ENCODE measurements at places on chromosomes 13 and 19.

DNA sequence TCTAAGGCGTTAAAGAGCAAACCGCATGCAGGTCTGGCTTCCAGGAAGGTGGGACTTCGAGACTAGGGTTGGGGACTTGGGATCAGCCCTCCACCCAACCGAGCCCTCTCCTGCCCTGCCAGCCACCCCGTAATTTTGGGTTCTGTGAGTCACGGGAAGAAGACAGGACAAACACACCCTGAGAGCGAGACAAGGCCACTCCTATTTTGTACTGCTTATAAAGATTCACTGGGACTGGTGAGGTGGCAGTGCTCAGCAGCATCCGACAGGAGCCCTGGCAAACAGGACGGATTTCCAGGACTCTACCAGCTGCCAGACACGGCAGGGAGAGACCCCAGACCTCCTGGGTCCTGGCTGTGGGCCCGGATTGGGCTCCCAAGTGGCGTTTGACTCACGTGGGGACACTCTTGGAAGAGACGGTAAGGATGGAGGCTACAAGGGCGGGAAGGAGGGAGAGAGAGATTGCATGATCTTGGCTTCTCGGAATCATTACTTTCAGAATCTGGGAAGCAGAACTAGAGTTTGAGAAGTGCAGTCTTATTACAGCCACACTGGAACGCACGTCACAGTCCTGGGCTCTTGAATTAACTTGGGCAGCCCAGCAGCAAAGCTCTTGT lies at the start of gene C5AR2:
TSS of gene C5AR2 (plus strand) at position 245 of the 617 bp plus-strand sequence. CDS start 8,625 bp downstream, outside the sequence.
- no peak for DNase-seq

DNA sequence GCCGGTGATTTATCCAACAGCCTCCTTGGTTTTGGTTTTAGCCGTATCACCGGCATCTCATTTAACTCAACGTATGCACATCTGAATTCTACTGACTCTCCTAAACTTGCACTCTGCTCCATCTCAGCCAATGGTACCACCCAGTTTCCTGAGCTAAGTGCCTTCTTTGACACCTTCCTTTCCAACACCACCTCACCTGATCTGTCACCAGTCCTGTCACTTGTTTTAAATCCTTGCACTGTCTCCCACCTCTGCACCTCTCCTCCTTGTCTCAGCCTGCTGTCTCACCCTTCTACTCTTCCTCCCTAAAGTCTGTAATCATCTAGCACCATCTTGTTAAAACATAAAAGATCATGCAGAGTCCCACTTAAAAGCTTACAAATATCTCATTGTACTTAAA lies 28.1 kb upstream of the TPT1 start:
- no peak for DNase-seq

- no peak for DNase-seq
Observed at GRCh38 chr13:30971575-30971974, 39.1 kb downstream of the TEX26 start.

GRCh38 chr19:5059213-5059574 lies 90.3 kb downstream of the KDM4B start:
- no peak for DNase-seq

- DNase-seq = no peak
Observed at GRCh38 chr19:13169769-13170168, 19.6 kb downstream of the IER2 start.

- no peak for DNase-seq
Observed at GRCh38 chr19:36258028-36258875, 43.3 kb downstream of the ZNF146 start.

- DNase-seq = no peak
Observed at GRCh38 chr19:17560205-17560595, 4.8 kb downstream of the COLGALT1 start.

GRCh38 chr13:39102981-39103490 lies 64.8 kb downstream of the NHLRC3 start:
- no peak for DNase-seq

DNA sequence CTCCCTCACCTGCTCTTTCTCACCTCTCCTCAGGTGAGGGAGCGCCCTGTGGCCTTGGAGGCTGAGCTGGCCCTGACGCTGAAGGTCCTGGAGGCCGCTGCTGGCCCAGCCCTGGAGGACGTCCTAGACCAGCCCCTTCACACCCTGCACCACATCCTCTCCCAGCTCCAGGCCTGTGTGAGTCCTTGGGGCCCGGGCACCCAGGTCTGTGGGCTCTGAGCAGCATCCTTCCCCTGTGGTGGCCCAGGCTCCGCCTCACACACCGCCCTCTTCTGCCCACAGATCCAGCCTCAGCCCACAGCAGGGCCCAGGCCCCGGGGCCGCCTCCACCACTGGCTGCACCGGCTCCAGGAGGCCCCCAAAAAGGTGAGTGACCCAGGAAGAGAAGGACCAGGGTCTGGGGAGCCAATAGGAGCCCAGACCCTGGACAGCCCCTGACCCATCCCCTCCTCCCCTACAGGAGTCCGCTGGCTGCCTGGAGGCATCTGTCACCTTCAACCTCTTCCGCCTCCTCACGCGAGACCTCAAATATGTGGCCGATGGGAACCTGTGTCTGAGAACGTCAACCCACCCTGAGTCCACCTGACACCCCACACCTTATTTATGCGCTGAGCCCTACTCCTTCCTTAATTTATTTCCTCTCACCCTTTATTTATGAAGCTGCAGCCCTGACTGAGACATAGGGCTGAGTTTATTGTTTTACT lies 1.9 kb downstream of the IFNL1 start:
- peak; percentile 68 for DNase-seq

DNA sequence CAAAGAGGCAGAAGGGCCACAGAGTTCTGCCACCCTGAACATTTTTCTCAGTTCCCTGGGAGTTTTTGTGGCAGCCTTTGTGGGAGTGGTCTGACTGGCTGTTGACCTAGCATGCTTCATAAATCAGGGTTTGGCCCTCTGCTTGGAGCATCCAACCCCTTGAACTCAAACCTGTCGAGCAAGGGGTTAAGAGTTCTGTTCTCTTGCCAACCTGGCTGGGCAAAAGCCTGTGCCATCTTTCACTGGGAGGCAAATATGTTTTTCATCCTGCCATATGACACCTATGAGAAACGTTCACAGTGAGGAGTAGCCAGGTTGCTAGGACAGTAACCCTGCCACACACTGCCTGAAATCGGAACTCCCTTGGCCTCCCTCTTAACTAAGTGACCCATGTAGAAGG lies 7.7 kb upstream of the TEX26 start:
- no peak for DNase-seq

GRCh38 chr13:52599037-52599847 lies 43.0 kb upstream of the HNRNPA1L2 start:
- no peak for DNase-seq

DNA sequence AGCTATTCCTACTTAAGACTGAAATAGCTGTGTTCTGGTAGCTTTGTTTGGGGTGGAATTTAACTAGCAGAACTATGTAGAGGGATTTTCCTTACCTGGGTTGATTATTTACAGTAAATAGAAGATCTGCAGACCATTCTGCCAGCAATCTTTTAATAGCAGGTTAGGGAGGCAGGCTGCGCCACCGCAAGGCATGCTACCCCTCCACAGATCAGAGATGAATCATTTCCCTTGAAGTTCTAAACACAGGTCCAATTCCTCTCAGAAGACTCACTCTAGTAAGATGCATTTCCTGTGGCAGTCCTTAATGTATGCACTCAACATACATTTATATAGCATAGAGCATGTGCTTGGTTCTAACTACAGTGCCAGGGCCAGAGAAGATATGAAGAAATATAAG lies 109.0 kb downstream of the TNFRSF19 start:
- no peak for DNase-seq

DNA sequence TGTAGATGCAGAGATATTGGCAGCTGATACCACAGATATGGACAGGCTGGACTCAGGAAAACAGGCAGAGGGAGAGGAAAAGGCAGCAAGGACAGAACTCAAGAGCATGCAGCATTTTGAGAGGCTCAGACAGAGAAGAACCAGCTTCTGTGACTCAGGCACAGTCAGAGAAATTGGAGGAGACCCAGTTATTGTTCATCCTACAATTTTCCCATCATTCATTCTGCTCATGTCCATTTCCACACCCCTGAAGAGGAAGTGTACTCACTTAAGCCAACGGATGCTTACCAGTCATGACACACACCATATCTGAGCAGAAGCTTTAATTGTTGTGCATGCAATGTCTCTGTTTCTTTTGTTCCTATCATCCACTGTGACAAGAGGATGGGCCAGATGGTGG lies 359.8 kb upstream of the HTR2A start:
- DNase-seq = no peak

DNA sequence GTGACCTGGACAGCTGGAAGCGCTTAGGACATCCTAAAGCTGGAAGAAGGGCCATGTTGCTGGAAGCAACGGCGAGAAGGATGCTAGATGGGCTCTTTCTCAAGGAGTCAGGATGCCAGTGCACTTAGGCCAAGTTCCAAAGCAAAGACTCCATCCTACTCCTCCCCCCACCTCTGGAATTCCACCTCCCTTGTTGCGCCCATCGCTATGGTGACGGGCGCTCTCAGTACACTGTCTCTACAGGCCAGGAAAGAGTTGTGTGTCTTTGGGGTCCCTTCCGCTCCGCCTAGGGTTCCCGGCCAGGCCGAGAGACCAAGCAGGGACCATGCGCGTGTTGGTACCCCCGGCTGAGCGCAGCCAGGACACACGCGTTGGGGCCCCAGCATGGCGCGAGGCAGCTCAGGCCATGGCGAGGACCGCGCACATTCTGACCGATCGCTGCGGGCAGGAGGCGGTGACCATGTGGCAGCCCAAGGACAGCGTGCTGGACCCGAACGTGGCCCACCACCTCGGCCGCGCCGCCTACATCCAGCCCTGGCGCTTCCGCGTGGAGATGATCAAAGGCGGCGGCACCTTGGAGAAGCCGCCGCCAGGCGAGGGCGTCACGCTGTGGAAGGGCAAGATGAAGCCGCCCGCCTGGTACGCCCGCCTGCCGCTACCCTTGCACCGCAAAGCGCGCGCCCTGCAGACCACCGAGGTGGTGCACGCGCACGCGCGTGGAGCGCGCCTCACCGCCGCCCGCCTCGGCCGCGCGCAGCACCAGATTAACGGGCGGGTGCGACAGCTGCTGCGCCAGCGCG lies 31.0 kb upstream of the SLC1A6 start:
- DNase-seq = no peak

DNA sequence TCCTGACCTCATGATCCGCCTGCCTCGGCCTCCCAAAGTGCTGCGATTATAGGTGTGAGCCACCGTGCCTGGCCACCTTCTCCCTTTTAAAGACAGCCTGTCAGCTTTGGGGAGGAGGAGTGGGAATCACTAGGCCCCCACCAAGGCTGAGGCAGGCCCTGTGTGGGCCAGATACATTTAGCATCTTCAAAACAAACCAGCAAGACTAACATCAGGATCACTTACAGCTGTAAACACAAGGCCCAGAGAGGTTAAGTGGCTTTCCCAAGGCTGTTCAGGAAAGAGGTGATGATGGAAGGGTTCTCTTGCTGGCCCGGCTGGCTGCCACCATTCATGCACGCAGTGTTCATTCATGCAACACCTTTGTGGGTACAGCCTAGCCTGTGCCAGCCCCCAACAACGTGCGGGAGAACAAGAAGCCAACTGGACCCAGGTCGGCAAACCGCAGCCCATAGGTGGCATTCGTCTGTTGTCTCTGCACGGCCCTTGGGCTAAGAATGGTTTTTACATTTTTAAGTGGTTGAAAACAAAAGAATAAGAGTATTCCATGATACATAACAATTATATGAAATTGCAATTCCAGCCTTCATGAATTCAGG lies 23.0 kb downstream of the IER2 start:
- no peak for DNase-seq

DNA sequence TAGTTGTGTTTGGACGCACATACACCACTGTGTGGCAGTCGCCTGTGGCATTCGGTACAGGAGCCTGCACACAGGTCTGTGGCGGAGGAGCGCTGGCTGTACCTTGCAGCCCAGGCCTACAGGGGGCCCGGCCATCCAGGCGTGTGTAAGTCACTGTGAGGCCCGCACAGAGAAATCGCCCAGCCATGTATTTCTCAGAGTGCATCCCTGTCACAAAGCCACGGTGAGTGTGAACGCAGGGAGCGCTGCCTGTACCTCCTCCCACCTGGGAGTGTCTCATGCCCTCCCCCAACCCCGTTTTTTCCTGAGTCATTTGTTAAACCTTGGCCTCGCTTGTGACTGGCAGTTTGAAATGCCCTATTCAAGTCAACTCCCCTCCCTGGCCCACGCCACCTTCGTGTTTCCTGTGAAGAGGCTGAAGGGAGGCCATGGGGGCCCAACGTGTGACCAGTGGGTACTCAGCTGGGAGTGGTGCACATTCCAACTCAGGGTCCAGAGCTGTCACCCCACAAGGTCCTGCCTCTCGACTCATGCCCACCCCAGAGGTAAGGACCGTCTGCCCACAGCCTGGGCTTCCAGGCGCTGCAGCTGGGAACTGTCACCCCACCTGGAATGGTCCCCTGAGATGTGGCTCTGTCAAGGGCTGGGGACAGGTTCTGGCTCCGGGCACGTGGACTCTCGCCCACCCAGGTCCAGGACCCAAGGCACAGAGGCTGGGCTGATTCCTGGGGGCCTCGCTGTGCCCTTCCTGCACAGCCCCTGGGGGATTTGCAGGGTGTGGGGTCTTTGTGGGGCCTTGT lies 11.6 kb upstream of the RASA3 start:
- peak; percentile 67 for DNase-seq

GRCh38 chr19:45526143-45526542 lies 18.9 kb downstream of the VASP start:
- DNase-seq = no peak

GRCh38 chr19:29560313-29561075 lies 34.7 kb downstream of the VSTM2B start:
- peak; percentile 8 for DNase-seq

GRCh38 chr19:34999498-35000337 lies at the start of gene GRAMD1A:
Gene GRAMD1A (plus strand): TSS chr19:35000323. CDS start chr19:35000479, 156 bp downstream.
- peak; percentile 87 for DNase-seq

- DNase-seq = no peak
Observed at GRCh38 chr19:29098091-29098490, 114.9 kb downstream of the UQCRFS1 start.

GRCh38 chr13:113960276-113960948 lies 13.5 kb downstream of the C13orf46 start:
- no peak for DNase-seq

GRCh38 chr19:45955905-45956608 lies 17.6 kb downstream of the NOVA2 start:
- DNase-seq = no peak

DNA sequence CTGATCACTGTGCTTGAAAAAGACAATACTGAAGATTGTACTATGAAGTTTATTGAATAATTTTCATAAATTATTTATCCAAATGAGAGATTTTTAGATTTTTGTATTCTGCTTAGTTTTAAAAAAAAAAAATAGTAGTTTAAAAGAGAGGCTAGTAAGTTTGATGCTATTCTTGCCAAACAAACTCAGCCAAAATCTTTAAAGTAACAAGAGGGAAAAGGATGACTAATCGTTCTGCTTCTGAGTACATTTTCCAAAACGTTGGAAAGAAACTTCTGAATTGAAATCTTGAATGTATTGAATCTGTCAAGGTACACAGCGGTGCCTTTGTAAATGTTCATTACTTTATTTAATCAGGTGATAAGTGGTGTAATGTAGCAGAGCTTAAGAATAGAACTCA lies 34.4 kb downstream of the NUP58 start:
- no peak for DNase-seq

DNA sequence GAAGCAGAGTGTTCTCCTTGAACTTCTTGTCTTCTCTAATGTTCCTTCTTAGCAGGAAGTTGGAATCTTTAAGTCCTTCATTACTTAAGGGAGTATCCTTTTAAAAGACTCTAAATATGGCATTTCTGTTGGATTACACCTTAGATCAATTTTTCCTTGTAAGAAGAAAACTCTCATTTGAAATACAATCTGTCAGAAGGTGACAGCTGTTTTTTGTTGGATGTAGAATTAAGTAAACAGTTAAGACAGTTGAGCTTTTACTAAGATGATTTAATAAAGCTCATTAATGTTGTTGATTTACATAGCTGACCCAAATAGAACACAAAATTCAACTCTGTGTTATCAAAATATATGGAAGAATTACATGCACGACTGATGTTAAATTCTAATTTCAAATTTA lies 16.7 kb upstream of the MBNL2 start:
- no peak for DNase-seq
